ENCODE measurements at places on chromosomes 5 and 9. TPM values are rescaled to one million over a fixed set of nuclear protein-coding genes. Genes with fewer than 3 reads are reported as not detected.

The CCL27 gene
- total RNA-seq = not detected

The MYOZ3 gene
- not detected for total RNA-seq

The RORB gene
- 0.19 TPM for total RNA-seq

The PCDHB12 gene
- total RNA-seq = 0.17 TPM

The NRARP gene
- 0.50 TPM for total RNA-seq

Data from mammary epithelial cell (primary cell).